Left ventricle myocardium superior (tissue), 1 donor: ENCODE measurements at places on chromosomes 16 and 17.

DNA sequence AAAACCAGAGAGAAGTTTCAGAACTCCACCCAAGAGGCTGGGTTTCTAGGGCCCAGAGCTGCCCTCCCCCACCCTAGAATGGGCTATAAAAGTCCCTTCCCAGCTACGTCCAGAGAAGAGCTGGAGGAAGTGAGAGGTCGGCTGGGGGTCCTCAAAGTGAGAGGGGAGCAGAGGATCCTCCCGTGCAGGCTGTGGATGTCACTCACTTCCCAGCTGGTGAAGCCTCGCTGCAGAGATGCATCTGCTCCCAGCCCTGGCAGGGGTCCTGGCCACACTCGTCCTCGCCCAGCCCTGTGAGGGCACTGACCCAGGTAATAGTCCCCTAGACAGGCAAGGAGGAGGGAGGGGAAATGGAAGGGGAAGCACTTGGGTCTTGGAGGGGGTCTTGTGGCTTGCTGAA, at the start of gene EPX:
Gene EPX (plus strand): TSS at position 115 of the 400 bp plus-strand sequence. CDS start 121 bp downstream, at position 236.
- no peak for DNase-seq

GRCh38 chr17:2233441-2233947, 70.1 kb downstream of the SMG6 start:
- DNase-seq, result peak; percentile 37

GRCh38 chr17:81573794-81574642, 21.9 kb upstream of the FAAP100 start:
- DNase-seq, result no peak

DNA sequence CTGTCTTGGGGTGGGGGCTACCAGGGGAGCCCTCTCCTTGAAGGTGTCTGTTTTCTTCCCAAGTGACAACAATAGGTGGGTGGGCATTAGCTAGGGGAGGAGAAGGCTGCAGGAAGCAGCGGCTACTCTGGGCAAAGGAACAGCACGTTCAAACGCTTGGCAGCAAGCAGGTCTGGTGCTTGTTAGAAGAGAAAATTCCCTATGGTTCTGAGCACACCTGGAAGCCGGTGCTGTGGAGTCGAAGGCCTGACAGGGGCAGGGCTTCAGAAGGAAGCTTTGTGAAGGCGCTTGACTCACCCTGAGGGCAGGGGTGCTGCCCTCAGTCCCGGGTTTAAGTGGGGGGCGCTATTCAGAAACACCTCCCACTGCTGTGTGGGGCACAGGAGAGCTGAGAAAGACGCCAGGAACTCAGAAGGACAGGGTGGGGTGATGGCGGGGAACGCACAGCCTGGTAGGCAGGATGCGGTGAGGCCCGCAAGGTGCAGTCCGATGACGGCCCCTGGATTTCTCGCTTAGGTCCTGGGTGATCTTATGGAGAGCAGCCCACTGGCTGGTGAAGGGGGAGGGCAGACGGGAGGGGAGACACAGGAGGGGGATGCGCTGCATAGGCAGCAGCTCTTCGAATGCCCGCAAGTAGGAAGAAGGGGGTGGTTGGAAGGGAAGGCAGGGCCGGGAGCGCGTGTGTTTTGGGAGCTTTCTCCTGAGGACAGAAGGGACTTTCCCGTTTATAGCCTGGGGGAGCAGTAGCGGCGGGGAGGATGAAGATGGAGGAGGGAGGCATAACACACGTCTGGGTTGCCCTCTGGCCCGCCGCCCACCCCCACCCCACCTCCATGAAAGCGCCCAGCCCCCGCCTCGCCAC, 3.2 kb downstream of the GJD3 start:
- DNase-seq, result no peak

- no peak for DNase-seq
Observed at GRCh38 chr16:87406495-87407088, 14.5 kb downstream of the MAP1LC3B start.

- no peak for DNase-seq
Observed at GRCh38 chr17:29595107-29595942, 2.4 kb downstream of the ANKRD13B start.

DNA sequence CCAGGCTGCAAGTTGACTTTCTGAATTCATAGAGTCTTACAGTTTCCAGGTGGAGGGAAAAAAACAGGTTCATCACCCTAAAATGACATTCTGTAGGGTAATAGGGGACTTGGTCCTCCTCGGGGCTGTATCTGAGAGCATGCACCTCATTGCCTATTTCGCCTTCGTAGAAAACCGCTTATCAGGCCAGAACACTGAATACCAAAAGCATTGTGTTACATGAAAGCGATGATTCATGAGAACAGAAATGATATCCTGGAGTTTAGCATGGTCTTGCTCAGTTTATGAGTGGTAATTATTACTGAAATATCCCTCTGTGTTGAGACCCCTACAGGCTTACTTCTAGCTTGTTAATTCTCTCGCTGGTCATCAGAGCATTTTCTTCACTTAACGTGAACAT, 61.4 kb upstream of the ARHGAP44 start:
- DNase-seq, result no peak

DNA sequence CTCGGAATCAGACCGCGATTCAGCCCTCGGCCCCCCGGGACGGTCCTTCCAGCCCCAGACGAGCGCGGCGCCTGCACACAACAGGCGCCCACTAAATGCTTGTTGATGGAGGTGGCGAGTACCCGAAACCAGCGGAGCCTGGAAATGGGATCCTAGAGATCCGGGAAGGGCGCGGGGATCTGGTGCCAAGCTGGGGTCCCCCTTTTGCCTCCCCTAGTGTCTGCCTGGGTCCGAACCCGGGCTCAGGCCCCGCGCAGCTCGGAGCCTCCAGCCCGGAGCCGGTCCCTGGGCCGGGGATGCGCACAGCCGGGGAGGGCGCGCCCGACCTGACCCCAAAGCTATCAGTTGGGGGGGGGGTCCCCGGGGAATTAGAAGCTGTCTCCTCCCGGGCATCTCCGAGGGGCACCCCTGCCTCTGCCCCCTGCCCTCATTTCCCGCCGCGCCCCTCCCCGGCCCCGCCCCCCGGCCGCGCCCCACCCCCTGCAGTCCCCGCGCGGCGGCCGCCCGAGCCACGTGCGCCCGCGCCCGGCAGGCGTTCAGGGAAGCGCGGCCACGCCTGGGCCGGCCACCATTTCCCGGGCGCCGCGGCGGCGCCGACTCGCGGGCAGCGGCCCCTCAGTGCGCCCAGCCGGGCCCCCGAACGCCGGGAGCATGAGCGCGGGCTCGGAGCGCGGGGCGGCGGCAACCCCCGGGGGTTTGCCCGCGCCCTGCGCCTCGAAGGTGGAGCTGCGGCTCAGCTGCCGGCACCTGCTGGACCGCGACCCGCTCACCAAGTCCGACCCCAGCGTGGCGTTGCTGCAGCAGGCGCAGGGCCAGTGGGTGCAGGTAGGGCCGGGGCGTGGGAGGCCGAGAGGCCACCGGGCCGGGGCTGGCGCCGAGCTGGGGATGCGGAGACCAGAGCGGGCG, at the start of gene CPNE7:
Gene CPNE7 (plus strand): TSS at position 512 of the 906 bp plus-strand sequence. CDS start 140 bp downstream, at position 652.
- DNase-seq, result no peak

DNA sequence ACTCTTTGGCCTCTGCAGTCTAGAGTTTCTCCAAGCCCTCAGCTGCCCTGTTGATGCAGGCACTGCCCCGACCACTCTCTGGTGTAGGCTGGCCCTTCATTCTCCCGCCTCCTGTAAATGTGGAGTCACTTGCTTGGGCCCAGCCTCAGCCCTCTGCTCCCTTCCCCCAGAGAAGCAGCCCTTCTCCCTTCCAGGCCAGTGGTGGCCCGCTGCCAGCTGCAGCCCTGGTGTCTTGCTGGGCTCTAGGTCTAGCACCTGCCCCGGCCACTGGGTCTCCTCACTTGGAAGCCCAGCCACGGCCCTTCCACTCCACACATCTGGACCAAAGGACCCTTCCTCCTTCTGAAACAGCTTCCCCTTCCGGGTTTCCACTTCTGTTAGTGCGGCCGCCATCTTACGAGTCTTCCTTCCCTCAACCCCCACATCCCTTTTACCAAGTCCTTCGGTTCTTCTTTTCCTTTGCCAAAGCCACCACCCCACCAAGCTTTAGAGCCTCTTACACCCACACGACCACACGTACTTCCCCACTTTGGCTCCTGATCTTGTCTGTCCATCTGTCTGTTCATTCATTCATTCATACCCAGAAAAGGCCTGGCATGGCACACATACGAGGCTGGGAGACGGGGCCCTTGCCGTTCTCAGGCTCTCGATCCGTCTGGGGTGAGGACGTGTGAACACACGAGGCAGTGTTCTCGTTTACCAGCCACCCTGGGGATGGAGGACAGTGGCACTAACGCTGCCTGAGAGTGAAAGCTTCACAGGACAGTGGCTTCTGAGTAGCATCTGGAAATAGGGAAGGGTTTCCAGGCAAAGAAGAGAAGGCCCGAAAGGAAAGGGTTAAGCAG, 68.0 kb downstream of the ABR start:
- DNase-seq, result peak; percentile 79

- DNase-seq, result no peak
Observed at GRCh38 chr17:61250335-61250890, 149.2 kb upstream of the TBX2 start.

DNA sequence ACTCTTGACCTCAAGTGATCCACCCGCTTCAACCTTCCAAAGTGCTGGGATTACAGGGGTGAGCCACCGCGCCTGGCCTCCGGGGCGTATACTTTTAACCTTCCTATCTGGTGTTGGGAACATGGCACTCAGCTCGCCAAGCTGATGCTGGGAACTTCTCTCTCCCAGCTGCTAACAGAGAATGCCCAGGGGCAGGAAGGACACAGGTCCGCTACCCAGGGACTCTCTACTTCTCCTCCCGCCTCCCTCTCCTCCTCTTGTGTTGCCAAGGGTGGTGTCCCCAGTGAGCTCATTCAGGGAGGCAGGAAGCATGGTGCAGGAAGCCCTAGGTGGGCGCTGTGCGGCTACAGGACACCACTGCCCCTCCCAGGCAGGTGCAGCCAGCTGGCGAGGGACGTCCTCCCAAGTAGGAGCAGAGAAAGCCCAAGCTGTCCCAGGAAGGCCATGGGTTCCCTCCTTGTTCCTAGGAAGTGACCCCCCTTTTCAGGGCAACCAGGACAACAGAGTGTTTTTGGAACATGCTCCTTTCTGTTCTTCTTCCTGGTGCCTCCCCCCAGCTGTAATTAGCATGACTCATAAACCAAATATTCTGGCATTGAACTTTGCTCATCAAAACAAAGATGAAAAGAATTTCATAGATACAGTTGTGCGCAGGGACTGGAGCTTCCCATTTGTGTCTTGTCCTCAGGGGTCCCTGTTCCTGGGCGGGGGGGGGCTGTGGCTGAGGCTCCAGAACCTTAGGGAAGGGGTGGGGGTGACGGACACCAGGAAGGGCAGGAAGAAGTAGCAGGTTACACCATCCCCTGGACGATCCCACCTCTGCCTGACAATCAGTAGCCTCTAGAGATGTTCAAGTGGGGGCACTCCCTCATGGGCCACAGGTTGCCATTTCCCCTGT, 2.7 kb downstream of the C1QTNF1 start:
- DNase-seq, result peak; percentile 74
